AG09309 (cell line): ENCODE measurements at places on chromosomes 5 and 9.
A peak's percentile ranks its signal among the peaks of the same experiment; 100 is the strongest.

GRCh38 chr9:70156729-70157128 lies 102.0 kb upstream of the SMC5 start:
- no peak for DNase-seq

DNA sequence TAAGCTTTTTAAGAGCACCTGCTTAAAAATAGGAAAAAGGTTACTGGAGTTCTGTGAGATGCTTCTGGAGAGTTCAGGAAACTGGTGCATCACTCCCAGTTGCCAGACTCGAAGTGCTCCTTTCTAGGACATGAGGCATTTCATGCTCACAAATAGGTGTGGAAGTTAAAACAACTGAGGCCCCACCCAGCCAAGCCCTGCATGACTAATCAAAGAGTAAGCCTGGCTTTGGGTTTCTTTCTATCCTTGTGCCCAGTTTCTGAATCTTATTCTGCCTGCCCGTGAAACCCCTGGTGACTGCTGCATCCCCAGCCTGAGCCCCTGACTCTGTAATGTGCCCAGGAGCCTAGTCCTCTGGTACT lies 7.7 kb downstream of the SPINK9 start:
- no peak for DNase-seq

GRCh38 chr9:69036309-69036708 lies 757 bp downstream of the FXN start:
- no peak for DNase-seq

- no peak for DNase-seq
Measured at GRCh38 chr9:89825669-89826068, 220.9 kb downstream of the GADD45G start.

DNA sequence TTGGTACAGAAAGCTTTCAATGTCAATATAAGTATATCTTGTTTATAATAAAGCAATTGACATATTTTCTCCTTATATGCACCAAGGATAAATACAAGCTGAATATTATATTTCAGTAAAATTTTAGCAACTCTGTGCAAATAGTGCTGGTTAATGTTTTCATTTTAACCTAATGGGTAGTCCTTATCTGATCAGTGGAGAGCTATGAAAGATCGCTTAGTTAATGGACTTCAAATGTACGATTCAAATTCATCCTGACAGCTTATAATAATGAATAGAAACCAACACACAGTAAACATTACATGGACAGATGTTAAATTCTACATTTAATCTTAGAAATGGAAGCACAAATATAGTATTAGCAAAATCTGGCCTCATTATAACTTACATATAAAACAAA lies 1495.2 kb upstream of the C9orf72 start:
- no peak for DNase-seq

- DNase-seq = no peak
Measured at GRCh38 chr9:85859765-85860164, 81.2 kb upstream of the NAA35 start.

DNA sequence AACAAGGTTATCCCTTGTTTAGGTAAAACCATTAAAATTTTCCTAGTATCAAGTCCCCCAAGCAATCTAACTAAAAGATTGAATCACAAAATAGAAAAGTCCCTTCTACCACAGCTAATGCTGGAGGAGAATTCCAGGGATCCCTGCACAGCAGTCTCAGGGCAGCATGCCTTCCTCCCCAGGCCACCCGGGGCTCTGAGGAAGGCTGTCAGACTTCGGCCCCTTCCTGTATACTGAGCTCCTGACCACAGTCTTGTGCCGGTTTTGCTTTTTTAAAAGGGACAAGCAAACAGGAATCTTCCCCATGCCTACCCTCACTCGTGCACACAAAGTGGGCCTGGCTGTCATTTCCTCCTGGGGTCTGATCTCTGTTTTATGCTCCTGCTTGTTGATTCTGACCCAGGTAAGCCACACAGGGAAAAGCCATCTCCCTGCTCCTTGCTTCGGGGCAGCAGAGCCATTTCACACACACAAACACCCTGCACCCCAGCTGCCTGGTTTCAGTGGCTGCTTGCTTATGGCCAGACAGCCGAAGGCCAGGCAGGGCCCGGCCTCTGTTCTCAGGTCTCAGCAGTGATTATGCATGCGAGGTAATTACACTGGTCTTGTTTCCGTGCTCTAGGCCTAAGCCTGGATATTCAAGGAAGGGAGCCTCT lies 211.9 kb downstream of the NXNL2 start:
- no peak for DNase-seq

DNA sequence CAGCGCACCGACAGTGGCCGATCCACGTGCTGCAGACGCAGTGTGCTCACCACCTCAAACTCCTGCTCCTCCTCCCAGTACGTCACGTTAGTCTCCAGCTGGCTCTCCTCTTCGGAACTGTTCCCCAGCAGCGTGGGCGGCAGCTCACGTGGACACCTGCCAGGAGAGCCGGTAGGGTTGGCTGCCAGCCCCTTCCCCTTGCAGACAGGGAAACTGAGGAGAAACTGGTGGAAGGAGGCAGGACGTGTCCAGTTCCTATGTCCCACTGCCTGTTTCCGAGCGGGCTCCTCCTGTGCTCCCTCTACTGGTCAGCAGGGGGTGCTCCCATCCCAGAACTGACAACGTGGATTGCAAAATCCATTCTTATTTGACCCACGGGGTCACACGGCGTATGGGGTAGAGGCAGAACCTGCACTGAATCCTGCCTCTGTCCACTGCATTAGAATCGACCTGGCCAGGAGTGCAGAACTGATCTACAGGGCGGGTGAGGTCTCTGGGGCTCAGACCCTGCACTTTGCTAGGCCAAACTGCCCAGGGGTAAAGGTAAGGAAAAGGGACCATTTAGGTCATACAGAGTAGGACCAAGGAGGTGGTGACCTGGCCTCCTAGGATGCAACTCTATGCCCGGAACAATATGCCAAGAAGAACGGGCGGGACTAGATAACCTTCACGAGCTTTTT lies 25.7 kb downstream of the PDGFRB start:
- no peak for DNase-seq

DNA sequence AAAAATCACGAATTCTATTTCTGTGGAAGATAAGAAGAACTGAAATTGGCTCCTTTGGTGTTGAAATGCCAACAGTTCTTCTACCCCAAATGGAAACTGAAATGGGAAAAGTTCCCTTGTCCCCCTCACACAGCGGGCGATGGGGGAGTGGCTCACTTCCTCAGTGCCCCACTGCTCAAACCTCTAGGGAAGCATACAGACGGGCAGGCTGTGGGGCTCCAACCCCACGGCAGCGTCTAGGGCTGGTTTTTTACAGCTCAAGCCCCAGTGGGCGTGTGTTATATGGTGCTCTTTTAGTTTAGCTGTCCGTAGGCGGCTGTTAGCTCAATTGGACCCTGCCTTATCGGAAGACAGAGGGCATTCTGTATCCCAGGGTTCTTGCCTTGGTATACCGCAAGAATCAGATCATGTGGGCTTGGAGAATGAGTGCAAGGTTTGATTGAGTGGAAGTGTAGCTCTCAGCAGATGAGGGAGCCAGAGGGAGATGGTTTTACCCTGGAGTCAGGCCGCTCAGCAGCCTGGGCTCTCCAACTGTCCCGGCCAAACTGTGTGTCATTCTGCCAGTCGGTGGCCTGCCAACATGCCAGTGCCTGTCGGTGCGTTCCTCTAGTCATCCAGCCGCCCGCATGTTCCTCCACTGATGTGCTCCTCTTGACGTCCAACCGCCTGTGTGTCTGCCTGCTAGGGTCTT lies 166.3 kb upstream of the ZNF608 start:
- no peak for DNase-seq

DNA sequence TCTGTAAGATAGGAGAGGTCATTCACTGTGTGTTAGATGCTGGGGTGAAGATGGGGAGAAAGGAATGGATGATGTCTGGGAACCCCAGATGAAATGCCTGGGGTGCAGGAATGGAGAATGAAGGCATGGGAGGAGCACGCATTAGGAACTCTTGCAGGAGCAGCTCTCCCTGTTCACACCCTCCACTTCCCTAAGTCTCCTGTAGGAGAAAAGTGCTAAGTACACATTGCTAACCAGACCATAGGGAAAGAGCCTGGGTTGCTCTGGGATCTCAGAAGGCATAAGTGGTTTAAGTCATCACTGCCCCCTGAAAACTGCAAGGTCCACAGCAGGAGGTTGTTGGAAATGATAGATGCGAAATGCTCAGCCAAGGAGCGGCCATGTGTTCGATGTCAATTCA lies 163.1 kb downstream of the SEC61B start:
- no peak for DNase-seq

DNA sequence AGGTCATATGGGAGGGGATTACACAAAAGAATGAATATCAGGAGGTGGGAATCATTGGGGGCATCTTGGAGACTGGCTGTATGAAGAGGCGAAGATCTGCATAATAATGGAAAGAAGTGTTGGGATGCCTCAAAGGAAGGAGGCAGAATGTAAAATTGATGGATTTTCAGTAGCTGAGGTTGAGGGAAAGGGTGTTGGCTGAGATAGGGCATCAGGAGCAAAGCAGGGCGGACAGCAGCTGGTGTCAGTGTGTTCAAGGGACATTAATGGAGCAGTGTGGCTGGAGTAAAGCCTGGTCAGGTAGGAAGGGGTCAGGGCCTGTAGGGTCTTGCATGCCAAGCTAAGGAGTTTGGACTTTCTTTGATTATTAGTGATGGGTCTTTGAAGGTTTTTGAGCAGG lies 65.2 kb upstream of the TNFAIP8 start:
- DNase-seq = no peak

DNA sequence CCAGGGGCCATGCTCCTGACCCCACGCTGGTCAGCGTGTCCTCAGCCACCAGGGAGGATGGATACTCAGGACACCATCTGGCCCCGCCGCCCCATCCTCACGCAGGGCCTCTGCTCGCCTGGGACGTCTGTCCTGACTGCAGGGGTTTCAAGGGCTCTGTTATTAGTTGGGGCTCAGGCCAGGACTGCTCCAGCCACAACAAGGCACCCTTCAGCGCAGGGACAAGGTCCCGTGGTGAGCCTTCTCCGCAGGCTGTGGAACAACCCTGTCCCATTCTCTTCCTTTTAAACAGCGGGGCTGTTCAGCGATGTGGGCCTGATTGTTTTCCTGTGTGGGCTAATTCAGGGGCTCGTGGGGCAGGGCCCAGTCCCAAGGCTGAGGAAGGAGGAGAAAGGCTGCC lies 61.6 kb downstream of the SEMA4D start:
- DNase-seq = no peak

GRCh38 chr9:5514617-5515260 lies 4.4 kb downstream of the PDCD1LG2 start:
- DNase-seq = no peak

- DNase-seq = no peak
Measured at GRCh38 chr9:3856592-3856991, 330.8 kb upstream of the RFX3 start.

DNA sequence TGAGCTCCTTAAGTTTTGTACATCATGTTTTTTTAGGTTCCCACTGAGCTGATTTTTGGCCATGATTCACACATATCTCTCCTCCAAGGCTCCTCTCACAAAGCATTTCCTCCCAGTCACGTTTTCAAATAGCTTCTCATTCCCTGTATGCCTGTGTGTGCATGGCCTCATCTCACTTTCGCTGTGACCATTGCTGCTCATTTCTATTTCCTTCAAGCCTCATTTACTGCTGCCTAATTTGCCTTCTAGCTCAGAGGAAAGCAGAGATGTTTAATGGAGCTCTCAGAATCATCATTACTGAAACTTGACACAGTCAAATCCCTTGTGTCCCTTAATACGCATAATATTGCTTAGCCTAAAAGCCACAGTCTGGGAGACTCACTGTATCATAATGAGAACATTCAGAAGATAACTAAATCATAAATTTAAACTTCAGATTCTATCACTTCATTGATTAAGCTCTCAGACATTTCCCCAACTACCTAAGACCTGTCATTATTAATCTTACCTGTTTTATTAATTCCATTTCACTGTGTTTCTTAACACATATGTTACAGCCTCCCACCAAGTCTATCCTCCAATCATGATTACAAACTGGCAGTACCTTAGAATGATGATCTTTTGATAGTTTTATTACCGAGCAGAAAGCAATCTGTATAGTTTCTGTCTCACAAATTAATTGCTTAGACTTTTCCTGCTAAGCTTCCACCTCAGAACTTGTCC lies 278.3 kb upstream of the PTGER4 start:
- no peak for DNase-seq

DNA sequence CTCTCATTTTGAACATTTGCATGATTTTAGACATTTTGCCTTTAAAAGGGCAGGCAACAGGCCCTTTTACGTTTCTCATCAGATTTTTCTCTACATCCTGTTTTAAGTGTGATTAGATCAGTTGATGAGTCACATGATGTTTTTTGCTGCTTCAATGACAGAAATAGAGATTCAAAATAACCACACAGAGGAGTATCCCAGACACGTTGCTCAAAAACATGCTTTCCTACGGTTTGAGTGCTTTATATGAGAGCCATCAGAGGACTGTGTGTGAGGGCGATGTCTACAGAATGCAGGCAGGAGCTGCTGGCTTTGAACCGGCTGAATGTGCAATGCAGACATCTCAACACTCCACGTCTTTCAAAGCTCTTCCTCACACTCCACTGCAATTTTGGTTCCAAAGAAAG lies 42.1 kb downstream of the OTULIN start:
- peak; percentile 16 for DNase-seq

DNA sequence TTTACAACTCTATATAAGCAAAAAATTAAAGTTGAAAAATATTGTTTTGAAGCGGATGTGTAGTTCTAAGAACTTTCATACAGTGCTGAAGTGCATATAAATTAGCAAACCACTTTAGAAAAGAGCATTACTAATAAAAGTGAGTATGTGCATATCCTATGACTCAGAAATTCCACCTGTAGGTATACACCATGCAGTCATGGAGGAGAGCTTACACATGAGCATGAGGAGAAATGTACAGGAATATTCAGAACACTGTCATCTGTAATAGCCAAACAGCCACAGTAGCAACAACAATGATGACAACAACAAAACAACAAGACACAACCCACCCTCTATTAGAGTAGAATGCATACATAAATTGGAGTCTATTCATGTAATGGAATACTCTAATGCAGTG lies 138.2 kb upstream of the ARRDC3 start:
- no peak for DNase-seq

DNA sequence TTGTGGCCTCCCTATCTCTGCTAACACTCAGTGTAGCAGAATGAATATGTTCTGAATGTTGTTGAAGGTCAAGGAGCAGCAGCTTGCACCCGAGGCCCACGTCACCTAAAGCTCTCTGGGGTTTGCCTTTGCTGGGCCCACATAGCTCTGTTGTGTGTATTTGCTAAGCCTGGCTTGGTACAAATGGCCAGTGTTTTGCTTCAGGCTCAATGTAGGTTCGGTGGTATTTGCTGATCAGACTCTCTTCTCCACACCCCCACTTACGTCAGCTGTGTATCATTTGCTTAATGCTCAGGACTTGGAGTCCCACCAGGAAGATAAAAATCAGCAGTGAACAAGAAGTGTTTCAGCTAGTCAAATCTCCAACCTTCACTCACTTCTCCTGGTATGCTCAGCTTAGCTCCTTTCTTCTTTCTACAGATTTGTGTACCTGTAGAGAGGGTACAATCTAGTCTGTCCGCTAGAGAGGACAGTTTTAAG lies 4.8 kb upstream of the RFESD start:
- DNase-seq = no peak

DNA sequence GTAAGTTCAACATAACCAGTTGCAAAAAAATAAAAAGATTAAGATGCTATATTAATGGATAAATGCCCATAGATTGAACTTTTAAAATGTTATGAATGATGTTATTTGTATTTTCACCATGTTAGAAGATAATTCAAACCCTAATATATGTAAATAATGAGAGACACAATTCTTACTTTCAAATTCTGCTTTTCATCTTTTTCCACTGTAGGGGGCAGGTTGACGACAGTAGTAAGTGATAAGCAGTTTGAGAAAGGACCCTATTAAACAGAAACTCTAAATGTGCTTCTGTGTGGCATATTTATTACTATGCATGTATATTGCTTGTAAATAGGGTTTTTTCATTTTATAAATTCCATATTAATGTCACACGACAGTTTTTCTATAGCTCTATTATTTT lies 591.1 kb downstream of the SEMA5A start:
- DNase-seq = no peak
